Suppressor macrophage treated with lipopolysaccharide for 1 hour (primary cell): ENCODE measurements at places on chromosomes 4 and X.

GRCh38 chr4:88859191-88859812 lies 161.7 kb upstream of the NAP1L5 start:
- peak; percentile 55 for DNase-seq

DNA sequence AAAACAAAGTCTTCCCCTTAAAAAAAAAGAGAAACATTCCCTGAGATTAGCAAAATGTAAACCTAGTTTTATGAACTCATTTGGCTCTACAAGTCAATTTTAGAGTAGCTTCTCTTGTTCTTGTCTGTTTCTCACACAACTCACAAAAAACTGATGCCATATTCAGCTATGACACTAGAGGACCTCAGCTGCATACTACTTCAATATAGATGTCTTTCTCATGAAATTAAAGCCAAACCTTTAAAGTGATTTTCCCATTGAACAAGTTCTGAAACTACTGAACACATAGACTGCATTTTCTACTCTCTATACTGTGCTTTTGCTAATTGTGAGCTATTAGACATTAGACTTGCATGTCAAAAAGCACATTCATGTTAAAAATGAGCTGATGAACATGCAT lies 49.8 kb downstream of the TBCK start:
- peak; percentile 5 for DNase-seq

GRCh38 chr4:113482325-113482724 lies 279.2 kb downstream of the CAMK2D start:
- no peak for DNase-seq

GRCh38 chrX:15059474-15059873 lies 186.3 kb downstream of the MOSPD2 start:
- DNase-seq = no peak

GRCh38 chr4:139768366-139768765 lies 102.7 kb downstream of the MGST2 start:
- no peak for DNase-seq

DNA sequence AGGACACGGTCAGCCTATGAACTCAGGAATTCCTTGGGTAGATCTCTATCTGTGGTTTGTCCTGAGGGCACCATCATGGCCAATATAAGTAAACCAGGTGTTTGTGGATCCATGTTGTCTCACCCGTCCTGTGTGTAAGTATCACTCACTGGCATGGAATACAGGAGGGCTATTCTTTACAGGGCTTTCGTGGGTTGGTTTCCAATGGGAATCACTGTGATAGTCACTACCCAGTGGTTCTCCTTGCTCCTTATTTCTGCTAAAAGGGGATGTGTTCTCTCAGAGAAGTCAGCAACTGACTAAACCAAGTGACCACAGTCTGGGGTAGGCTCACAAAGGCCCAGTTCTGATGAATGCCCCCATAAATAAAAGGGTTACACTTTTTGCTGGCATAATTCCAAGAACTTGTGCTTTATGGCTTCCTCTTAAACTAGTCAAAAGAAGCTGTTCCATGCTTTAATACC lies 236.7 kb upstream of the JADE1 start:
- peak; percentile 29 for DNase-seq

GRCh38 chr4:52574036-52574435 lies 85.1 kb downstream of the USP46 start:
- no peak for DNase-seq

- no peak for DNase-seq
These were observed 114.6 kb downstream of the TBCK start for GRCh38 chr4:106201373-106201772.

DNA sequence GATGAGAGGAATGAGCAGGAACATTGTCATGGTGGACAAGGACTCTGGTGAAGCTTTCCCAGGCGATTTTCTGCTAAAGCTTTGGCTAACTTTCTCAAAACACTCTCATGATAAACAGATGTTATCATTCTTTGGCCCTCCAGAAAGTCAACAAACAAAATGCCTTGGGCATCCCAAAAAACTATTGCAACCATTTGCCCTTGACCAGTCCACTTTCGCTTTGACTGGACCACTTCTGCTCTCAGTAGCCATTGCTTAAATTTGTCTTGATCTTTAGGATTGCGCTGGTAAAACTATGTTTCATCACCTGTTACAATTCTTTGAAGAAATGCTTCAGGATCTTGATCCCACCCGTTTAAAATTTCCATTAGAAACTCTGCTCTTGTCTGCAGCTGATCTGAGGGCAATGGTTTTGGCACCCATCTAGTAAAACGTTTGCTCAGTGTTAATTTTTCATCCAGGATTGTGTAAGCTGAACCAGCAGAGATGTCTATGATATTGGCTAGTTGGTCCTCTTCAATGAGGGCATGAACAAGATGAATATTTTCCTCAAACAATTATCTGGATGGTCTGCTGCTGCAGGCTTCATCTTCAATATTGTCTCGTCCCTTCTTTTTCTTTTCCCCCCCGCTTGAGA lies 14.8 kb downstream of the TBC1D1 start:
- no peak for DNase-seq
